Neural progenitor cell (in vitro differentiated cells): ENCODE measurements at places on chromosomes 6 and 20. TPM values are rescaled to one million over a fixed set of nuclear protein-coding genes. Genes with fewer than 3 reads are reported as not detected.
A peak's percentile ranks its signal among the peaks of the same experiment; 100 is the strongest.

DNA sequence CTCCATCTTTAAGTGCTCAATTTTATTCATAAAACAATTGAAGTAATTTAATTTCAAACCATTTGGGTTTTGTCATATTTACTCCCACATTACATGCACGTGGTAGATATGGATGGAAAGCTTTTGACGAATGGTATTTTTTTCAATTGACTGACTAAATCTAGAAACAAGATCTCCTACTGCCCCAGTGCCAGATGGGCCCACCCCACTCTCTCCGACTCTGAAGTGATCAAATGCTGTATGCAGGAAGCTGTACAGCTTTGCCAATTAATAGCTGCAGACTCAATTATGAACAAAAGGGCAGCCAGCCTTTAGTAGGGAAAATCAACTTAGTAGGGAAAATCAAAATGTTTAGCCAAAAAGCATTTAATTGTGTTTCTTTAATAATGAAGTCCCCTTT lies 46.2 kb downstream of the PACRG start:
- DNase-seq = no peak

DNA sequence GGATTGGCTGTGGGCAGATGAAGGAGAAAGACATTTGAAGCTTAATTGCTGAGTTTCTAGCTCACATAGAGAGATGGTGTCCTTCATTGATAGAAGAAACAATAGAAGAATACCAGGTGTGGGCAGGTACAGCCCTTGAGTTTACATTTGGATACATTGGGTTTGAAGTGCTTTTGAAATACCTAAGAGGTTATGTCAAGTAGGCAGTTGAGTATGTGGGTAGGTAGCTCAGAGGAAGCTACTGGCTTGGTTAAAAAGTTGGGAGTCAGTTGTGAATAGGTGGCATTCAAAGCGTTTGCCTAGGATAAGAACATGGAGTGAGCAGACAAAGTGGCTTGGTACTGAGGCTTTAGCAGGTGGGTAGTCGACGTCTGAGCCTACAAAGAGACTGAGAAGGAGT lies 25.0 kb downstream of the NDUFAF5 start:
- DNase-seq = no peak

DNA sequence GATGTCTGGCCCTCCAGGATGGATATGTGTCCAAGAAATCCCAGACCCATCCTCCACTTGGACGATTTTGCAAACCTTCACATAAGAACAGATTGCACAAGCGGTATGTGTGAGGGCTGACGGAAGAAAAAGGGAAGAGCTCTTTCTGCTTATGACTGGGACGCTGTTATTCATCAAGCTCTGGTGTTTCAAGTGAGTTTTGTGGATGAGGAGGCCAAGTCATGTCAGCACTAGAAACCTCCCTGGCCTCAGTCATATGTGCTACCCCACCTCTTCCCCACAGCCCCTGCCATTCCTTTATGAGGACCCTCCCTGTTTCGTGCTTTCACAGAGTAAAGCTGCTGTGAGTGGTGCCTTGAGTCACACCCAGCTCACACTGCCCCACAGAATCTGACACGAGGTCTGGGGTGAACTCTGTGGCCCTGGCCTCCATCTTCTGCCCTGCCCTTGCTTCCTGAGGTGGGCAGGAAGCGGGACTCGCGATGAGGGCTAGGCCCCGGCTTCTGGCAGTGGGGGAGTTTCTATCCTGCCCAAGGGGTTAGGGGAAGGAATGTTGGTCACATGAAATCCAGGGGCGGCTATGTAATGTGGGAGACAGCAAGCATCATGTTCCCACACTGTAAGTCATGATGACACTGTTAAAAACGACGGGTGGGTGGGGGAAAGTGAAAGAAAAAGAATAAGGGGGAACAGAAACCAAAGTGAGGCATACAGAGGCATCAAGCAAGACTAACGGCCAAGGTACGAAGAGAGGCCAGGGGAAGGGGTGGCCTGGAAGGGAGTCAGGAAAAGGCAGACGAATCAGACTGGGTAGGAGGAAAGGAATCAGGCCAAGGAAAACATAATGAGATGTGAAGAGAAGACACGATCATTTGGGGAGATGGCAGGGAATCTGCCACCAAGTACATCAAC lies 78.1 kb downstream of the PRDM1 start:
- no peak for DNase-seq

GRCh38 chr6:56916849-56917551 lies 37.9 kb upstream of the BEND6 start:
- DNase-seq = no peak

- peak; percentile 3 for DNase-seq
These were observed 42.6 kb upstream of the ENPP1 start for GRCh38 chr6:131765081-131765803.

GRCh38 chr20:6040540-6040939 lies 13.3 kb downstream of the LRRN4 start:
- no peak for DNase-seq

DNA sequence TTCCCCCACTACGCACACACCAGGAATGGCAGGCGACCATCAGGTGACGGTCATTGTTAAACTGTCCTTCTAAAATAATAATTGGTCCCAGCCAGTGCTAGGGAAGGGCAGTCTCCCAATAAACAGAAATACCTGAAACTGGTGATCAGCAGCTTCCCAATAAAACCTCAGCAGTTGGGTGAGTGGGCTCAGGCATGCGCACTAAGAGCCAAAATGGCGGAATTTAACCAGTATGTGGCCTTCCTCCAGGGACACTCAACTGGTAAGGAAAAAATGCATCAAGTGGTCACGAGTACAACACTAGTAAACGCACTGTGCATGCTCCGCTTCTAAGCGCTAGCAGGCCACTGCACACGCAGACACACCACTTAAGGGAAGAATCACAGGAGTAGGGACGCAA lies 34.8 kb downstream of the F13A1 start:
- DNase-seq = no peak

- peak; percentile 55 for DNase-seq
These were observed 2.6 kb upstream of the ANKRD6 start for GRCh38 chr6:89430201-89430962.

NMBR gene
- total RNA-seq = 0.09 TPM in 1 of 2 replicates, not detected in the other

- no peak for DNase-seq
These were observed 6.6 kb downstream of the SIRPB2 start for GRCh38 chr20:1484438-1485116.

PCMT1 gene
- total RNA-seq = 112 and 133 TPM in 2 replicates

MUC22 gene
- 0.03 TPM in 1 of 2 replicates, not detected in the other for total RNA-seq

GRCh38 chr6:117674991-117675657 lies at the start of gene NUS1:
Gene NUS1, plus strand, starts transcription at chr6:117675469. Its CDS starts 202 bp downstream, at chr6:117675671.
- peak; percentile 99 for DNase-seq

- DNase-seq = no peak
These were observed 433.7 kb downstream of the MAFB start for GRCh38 chr20:40255365-40255764.

DNA sequence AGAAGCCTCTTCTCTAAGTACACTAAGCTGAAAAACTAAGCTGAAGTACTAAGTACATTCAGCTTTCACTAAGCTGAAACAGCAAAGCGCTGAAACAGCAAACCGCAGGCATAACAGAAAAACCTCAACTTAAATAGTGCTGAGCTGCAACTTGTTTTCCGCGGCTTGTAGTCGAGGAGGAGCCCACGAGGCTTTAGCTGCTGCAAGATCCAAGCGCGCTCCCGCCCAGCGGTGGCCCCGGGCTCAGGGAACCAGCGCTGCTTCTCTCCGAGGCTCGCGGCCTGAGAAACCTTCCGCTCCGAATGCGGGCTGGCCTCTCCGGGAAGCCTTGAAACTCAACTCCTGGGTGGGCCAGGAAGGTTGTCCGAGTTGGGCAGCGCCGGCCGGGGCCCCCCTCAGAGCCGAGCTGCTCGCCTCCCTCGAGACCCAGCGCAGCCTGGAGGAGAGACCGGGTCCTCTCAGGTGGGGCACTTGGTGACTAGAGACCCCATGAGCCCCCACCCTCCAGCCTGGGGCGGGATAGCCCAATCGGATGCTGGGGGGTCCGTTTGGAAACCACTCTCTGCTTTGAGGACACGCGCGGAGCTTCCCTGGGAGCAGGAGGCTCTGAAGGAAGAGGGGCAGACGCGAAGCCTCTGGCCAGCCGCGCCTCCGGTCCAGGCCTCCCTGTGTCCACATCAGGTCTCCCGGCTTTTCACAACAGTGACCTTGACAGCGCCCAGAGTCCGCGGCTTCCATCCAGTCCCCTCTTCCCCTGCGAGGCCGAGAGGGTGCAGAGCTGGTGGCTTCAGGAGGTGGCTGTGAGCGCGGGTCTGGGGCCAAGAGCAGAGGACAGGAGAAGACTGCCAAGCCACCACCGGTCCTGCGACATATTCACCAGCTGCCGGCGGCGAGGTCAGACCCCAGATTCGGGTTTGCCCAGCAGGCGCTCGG lies 38.1 kb upstream of the HLA-E start:
- peak; percentile 31 for DNase-seq

POPDC3 gene
- 3.1 and 8.2 TPM in 2 replicates for total RNA-seq

DNA sequence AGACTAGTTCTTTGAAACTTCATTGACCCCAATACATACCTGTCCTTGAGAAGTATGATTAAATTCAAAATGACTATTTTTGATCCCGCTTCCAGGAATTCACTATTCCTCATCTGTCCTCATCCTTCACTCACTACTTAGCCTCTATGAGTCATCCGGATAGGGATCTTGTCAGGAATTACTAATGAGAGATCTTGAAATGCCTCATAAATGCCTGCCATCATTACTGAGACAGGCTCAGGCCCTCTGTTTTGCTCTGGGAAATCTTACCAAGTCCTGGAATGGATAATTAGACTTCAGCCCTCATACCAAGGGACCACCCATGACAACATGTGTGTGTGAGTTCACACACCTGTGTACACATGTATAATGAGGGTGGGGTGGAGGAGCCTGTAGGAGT lies 2.8 kb upstream of the CYP24A1 start:
- DNase-seq = no peak

NOTCH4 gene
- 3.2 and 4.5 TPM in 2 replicates for total RNA-seq

DNA sequence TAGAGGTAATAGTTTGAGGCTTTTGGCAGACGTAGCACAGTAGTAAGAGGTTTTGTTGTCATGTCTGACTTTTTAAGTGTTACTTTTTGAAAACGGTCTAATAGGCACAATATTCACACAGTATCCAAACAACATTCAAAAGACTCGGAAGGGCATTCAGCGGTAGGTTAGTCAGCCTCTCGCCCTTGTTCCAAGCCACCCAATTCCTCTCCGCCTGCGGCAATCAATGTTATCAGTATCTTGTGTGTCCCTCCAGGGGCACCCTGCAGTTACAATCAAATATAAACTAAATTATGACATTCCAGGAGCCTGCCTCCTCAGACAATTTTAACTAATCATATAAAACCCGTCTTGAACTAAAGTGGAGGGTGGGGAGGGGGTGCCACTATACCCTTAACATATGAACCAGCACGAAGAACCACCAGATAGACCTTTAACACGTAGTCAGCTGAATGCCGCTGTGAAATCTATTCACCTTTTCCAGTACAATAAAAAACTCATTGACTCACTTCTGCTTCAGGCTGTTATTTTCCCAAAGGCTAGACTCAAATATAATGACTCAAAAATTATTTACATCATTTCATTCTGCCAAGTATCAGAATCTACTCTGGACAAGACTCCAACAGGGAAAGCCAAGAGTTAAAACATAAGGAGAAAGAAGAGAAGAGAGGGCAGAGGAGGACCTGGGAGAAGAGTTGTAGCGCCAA lies 1.6 kb downstream of the TENT5A start:
- peak; percentile 16 for DNase-seq

DNA sequence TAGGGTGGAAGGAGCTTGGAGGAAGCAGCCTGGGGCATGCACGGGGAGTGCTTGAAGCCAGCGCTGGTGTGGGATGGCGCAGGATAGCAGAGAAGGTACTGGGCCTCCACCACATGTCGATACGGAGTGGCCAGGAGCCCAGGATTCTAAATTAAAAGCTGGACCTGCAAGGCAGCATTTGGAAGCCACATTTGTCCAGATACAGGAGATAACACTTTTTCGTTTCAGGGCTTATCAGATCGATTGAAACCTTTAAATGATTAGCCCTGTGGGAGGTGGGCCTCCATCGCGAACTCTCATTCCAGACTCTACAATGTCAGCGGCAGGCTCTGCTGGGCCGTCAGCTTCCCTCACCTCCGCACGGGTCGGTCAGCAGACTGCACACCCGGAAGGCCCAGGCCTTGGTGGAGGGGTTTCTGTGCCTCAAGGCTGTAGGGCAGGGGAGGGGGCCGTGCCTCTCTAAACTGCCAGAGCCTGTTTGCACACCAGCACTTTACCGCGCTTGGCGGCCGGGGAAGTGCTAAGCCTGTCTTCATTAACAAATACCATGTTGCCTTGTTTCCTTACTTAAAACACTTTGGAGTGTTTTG lies 17.9 kb downstream of the EDN3 start:
- no peak for DNase-seq

DNA sequence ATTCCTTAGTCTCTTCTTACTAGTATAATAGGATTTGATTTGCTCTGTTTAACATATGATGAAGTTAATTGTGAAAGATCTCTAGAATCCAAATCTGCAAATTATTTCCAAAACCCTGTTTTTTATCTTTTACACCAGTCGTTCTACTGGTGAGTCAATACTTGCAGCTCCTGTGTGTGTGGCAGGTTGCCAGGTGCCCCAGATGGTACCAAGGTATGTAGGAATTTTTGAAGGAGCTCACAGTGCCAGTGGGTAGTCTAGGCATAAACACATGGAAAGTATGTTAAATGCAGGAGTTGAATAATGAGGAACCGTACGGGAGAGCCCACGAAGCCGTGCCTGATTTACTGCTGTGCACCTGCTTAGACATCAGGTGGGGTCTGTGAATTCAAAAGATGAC lies 192.2 kb downstream of the FARS2 start:
- DNase-seq = no peak

DNA sequence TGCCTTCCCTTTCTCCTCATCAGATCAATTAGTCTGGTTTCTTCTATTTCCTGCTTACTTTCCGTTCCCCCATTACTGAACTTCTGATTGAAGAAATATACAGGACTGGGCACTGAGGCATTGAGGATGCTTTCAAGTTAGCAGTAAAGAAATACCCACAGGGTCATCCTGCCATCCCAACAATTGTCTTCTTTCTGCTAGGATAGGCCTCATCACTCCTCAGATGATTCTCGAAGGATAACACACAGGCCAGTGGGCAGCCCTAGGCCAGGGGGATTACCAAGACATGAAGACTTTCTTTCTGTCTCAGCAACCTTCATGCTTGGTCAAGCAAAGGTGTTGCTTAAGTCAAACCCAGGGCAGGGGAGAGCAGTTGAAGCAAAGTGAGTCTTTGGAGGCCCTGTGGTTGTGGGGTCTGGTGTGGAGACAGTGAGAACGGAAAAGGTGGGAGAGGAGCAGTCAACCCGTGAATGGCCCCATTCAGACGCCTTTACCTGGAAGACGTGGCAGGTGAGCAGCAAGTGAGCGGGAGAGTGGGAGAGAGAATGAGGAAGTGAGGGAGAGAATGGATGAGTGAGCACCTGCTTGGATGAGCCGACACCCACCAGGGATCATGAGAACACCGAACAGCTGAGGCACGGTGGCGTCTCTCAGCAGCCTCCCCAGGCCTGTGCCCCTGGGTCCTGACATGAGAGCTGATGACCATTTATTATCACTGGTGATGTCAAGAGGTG lies 462.9 kb downstream of the PREX1 start:
- no peak for DNase-seq

DNA sequence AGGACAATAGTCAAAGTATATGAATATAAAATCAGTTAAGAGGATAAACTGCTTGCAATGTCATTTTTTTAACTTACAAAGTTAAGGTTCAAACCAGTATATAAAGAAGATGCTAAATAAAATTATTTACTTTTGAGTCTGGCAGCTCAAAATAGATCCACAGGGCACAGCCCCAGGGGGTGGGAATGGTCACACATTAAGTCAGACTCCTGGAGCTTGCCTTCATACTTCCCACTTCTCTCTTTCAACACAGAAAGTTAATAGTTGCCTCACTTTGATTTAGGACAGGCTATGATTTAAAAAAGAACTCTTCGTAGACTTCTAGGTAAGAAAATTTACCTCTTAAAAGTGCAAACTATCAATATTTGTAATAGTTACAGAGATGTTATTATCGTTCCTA lies 158.3 kb upstream of the RUNX2 start:
- DNase-seq = peak; percentile 4

ECT2L gene
- total RNA-seq = 0.06 TPM in 1 of 2 replicates, not detected in the other
